ENCODE measurements at places on chromosomes 16 and 17.

GRCh38 chr17:2981325-2981724 lies 82.1 kb downstream of the OR1D5 start:
- no peak for DNase-seq

DNA sequence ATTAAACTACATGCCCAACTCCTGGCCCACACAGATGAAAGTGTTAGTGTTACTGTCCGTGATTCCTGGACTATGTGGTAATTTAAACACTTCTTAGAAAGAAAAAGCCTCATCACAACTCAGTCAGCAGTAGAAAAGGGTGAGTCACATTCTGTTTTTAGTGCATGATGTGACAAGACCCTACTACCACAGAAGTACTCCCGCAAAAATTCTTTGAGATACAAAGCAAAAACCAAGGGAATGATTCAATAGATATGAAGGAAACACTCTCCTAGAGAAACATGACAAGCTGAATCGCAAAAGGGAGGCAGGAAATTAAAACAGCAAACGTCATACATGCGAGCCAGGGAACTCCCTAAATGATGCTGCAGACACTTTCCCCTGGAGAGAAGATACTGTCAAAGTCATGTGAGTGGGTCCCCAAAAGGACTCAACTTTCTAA lies 14.4 kb downstream of the SNN start:
- no peak for DNase-seq

DNA sequence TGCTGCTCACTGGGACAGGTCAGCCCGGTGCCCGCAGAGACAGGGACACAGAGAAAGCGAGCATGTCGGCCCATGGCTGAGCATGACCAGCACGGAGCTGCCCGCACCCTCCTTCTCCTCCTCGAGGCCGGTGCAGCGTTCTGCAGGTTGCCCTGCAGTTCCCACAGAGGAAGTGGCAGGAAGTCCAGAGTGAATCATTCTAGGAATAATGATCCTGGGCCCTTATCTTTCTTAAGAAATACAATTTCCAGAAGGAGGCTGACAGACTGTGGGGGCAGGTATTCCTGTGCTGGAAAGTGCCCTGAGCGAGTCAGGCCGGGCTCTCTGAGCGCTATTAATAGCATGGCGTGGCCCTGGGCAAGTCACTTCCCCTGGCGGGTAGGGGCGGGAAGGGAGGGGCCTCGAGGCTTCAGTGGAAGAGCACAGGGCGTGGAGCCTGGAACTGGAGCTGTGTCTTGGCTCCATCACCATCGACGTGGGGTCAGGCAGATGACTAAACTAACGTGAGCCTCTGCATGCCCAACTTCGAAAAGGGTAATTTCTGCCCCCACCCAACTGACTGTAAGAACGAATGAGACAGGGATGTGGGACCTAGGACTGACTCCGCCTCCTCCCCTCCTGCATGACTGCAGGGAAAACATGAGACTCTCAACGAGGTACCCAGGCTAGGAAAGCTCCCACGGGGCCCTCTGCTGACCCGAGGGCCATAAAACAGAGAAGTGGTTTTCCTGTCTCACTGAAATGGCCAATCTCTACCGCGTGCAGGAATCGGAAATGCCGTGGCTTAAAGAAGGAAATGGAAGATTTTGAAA lies 9.8 kb downstream of the TMEM204 start:
- DNase-seq, result no peak

GRCh38 chr17:19408346-19408710 lies 2.7 kb upstream of the RNF112 start:
- no peak for DNase-seq

DNA sequence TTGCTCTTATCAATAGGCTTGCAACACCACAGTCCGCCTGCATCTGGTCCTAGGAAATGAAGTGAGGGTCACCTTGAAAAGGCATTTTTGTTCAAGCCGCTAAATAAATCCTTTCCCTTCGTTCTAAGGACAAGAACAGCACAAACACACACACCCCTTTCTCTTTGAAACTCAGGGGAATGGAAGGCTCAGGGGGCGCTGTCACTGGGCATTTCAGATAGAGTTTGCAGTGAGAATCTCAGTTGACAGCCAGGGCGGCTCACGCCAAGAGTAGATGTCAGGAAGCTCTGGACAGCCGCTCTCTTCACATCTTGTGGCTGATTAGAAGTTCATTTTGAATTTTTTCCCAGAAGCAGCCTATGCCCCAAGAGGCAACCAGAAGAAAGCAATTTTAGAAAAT lies 39.8 kb downstream of the ABAT start:
- no peak for DNase-seq

GRCh38 chr17:28563475-28563874 lies 7.8 kb downstream of the PIGS start:
- no peak for DNase-seq

DNA sequence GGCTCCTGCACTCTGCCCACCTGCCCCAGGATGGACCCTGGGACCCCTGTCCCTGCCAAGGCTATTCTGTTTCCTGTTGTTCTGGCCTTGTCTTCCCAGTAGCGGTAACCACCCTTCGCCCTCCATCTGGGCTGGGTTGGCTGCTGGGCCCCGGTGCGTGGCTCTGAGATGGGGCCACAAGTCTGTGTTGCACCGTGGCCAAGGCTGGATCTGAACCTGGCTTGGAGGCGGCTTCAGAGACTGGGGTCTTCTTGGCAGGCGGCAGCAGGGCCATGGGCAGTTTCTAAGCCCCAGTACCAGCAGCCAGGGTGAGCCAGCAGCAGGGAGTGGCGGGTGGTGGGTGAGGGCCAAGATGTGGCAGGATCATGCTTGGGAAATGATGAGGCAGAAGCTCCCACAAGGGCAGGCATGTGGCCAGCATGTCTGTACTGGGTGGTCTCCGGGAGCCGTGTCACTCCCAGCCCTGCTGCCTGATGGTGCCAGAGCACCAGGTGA lies 12.6 kb downstream of the MAP2K3 start:
- no peak for DNase-seq

DNA sequence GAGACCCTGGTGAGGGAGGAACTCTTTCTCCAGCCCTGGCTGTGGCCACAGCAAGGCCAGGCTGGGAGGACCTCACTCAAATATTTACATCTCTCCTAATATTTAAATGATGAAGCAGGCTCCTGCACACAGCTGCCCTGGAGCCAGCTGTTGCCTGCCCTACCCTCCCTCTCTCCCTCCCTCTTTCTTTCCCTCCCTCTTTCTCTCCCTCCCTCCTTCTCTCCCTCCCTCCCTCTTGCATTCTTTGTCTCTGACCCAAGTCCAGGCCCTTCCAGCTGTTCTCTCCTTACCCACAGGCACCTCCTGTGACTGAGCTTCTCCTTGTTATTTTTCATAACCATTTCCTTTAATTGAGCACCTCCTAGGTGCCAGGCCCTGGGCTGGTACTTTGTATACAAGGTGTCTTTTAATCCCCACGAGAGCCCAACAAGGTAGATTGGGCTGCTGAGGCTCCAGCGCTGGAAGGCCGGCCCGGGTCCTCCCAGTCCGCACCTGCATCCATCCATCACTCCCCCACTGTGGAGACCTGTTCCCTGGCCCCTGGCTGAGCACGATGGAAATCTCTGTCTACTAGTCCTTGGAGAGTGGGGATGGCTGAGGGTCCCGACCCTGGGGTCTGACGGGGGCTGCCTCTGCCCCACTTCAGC lies 242.3 kb downstream of the SEC14L1 start:
- DNase-seq, result no peak

GRCh38 chr17:49465331-49465903 lies 29.7 kb upstream of the NGFR start:
- DNase-seq, result no peak

- DNase-seq, result no peak
These were observed 15.0 kb upstream of the RGS9 start for GRCh38 chr17:65121916-65122806.

DNA sequence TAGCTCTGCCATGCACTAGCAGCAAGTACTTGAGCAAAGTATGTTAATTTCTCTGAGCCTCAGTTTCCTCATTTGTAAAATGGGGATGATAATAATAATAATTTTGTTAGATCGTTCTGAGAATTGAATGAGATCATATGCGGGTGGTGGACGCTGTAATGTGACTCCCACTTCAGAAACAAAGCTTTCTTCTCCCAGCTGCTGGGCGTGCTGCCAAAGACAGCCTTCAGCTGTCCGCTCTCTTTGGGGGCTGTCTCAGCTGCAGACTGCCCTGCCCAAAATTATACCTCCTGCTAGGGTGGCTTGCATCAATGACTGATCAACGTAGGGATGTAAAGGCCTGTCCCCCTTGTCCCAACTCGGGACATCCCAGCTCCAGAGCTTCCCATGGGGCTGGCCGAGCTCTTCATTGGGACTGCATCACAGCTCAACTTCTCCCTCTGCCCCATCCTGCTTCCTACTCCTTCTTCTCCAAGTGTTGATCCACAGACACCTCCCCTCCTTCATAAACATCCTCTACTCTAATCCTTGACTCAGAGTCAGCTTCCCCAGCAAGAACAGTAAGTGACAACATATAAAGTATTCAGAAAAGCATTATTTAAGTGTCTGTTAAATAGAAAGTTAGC lies 30.7 kb upstream of the CDH5 start:
- DNase-seq, result no peak

DNA sequence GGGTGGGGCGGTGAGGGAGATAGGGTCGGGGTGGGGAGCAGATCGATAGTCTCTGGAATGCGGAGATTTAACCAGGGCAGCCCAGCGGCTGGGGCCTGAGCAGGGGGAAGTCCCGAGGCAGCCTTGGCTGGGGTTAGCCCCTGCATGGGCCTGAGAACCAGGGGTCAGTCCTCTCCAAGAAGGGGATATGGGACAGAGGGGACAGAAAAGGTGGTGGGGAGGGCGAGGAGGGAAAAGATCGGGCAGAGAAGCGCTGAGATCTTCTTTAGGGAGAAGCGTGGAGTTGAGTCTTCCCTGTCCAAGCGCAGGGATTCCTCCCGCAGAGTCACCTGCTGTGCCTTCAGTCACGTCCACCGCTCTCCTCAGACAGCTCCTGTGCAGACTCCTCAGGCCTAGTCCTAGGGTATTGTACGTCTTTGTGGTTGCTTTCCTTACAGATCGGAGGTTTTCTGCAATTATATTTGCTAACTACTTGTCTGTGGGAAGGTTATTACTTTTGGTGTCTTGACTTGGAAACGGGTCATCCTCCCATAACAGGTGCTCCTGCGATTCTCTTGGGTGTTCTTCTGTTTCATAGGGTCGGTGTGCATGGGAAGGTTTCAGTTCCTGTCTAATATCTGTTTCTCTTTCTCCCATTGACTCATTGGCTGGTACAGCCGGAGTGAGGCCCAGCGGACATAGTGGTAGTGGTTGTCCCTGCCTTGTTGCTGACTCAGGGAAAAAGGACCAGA lies 952 bp downstream of the CD300A start:
- DNase-seq, result no peak

DNA sequence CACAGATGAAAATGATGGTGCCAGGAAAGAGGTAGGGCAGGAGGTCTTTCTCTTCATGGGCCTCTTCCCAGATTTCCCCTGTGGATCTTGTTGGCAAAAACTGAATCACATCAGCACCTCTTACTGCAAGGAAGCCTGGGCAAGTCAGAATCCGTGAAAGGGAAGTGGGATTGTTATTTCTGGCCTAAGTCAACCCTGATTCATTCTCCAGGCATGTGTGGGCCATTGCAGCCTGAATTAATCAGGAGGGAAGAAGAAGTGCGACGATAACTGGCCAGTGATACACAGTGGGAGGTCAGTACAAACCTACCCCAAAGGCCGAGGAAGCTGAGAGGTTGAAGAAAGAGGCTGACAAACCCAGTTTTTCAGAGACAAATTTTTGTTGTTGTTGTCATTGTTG lies 17.9 kb upstream of the NSMCE1 start:
- DNase-seq, result no peak

DNA sequence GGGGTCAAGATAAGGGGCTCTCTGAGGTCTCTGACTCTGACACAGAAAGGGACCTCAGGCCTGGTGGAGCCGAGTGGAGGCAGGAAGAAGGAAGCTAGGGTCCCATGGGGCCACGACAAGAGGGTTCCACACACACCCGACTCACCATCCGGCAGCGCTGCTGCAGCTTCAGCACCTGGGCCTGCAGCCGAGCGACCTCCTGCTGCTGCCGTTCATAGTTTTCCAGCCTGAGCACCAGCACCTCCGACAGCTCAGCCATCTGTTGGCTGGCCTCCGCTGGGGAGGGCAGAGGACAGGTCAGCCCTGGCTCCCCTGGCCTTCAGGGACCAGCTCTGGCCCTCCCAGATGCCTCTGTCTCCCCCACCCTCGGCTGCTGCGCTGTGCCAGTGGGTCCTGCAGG lies 6.4 kb downstream of the HAP1 start:
- DNase-seq, result no peak

DNA sequence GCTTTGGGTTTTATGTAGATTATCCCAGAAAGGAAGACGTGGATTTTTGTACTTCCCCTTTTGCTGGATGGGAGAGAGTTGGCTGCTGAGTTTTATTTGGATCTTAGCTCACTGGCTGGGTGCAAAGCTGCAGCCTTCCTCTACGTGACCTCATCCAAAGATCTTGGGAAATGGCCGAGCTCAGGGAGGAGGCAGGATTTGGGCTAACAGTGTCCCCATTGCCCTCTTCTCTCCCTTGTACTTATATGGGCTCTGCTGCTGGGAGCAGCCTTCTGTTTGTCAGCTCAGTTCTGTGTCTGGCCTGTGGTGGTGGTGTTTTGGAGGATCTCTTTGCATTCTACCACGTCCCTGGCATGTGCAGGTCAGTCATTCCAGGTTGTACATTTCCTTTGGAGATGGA lies 2.0 kb downstream of the AOC3 start:
- no peak for DNase-seq

DNA sequence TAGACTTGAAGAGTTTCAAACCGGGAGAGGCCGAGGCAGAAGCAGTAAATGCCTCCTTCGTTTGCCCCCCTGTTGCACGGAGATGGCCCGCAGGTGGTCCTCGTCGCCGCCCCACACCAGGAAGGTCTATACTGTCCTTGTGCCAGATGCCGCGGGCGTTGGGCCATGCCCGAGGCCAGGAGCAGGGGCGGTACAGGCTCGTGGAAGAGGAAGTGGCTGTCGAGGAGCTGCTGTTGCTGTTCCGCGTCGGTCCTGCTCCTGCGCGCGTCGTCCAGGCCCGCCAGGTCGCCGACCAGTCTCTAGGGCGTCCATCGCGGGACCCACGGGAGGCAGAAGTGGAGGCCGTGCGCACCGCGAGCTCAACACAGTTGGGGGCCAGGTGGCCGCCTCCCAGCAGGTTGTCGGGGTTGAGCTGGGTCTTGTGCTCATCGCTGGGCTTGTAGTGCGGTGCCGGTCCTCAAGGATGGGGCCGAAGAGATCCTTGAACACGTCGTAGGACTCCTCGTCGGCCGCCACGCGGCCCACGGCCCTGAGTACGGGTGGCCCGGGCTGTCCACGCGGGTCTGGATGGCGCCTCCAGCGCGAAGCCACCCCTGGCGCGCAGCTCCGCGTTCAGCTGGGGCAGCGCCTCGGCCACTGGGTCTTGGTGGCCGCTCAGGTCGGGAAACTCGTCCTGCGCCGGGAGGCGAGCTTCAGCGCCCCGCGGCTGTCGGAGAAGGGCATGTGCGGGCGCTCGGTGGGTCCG lies 13.1 kb upstream of the C16orf87 start:
- DNase-seq, result no peak

- DNase-seq, result no peak
These were observed 146.5 kb upstream of the PLCG2 start for GRCh38 chr16:81632392-81633146.

All from D721Med (cell line).